ENCODE measurements at places on chromosomes 3 and 15.

- no peak for DNase-seq
Measured at GRCh38 chr3:16072420-16073110, 101.9 kb upstream of the GALNT15 start.

- DNase-seq = no peak
Measured at GRCh38 chr15:72838311-72838731, 54.8 kb upstream of the ADPGK start.

DNA sequence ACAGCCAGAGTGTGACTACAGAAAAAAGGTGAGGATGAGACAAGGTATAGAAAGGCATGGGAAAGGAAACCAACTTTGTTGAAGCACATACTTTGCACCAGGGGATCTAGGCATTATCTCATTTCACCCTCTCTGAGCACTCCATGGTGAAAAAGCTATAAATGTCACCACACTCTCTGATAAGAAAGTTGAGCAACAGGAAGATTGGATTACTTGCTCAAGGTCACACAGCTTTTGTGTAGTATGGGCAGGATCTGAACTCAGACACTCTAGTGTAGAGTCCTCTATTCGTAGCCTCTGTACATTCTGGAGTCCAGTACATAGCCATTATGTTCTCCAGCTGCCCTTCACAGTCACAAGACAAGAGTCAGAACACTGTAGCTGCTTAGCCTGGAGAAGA, 163.4 kb upstream of the SEMA6D start:
- DNase-seq = no peak

DNA sequence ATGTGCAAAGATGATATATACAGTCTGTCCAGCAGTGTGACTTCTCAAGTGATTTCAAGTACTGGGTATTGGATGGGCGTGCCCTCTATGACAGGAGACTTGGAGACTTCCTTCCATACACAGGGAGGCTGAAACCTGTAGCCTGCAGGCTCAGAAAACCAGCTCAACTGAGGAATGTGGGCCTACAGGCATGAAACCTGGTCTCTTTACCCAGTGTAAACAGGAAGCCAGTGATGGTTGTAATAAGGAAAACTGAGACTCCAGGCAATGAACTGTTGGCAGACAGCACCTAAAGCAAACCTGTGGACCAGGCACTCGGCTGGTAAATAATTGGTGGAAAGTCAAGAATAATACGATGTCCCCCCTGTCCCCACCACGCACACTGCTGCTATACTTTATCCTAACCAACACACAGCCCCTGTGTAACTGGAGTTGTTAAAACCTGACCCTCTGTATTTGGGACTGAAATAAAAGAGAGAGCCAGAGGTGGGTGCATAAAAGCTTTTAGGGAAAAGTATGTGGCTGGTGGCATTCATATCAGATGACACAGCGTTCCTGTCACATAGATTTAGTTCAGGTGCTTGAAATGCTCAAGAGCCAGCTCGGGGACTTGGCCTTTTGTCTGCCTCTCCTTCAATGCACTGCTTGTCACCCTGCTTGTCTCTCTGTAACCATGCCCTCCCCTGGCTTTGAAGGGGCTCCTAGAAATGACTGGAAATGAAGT, 144.7 kb downstream of the TPRG1 start:
- no peak for DNase-seq

DNA sequence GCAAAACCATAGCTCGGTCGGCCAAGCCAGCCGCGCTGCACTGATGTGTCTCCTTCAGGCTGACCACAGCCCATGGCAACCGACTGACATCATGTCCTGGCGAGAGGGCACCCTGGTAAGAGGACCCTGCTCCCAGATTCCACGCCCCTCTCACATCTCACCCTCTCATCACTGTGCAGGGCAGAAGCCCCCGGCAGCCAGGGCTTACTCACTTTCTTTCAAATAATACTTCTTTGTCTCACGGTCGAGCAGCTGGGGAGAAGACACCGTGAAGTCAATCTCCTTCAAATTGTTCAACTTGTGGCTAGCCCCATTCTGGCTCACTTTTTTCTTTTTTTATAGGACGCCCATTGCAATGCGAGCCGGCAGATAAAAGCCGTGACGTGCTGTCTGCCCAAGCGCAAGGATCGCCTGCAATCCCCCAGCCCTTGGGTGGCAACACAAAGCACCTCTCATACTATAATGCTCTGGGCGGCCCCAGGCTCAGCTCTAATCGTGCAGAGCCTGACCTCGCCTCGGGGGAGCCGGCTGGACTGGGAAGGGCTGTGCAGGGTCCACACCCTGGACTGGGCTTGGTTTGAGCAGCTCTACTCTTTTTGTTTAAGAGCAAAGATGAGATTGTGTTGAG, 33.6 kb downstream of the VGLL4 start:
- peak; percentile 48 for DNase-seq

DNA sequence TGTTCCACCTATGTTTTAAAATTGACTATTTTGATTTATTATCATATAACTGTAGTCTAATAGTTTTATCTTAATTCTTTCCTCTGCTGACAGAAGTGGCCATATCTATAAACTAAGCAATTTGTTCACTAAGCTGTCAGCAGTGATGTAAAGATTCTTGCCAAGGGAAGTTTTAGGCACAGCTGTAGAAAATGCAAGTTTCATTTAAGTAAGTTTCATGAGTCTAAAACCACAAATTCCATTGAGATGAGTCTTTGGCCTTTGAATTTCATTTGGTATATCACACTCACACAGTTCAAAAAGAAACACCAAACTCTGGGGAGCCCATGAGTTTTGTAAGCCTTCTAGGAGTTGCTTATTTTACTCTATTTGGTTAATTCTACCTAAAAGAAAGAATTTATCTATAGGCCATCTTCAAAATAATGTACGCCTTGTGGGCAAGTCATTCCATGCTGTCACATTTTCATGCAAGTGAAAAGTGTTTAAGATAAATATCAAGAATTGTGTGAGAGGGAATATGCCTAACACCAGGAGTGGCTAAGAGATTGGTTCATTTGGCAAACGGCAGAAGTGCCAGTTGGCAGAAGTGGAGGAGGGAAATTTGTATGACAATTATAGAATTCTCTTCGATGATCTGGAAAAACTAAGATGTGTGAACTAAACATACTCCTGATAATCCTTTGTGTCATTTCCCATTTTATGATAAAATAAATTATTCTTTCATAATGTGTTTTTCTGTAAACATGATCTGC, 292.9 kb downstream of the ZIC4 start:
- DNase-seq = no peak

DNA sequence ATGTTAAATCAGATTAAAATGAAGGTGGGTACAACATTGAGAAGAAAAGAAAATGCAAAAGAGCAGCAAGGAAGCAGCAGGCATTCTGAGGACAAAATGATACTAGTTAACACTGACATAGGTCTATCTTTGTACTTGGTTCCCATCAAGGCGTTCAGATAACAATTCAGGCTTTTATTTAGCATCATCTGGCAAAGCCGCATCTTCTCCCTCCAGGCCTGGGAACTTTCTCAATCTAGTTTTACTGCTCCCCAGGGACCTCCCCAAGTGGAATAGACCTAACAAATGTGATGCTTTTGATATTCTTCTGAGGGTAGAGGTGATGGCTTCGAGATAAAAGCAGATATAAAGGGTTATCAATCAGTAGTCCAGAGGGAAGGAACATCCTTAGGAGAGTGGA, 130.6 kb downstream of the C3orf38 start:
- no peak for DNase-seq

GRCh38 chr3:25707268-25707926, 42.7 kb upstream of the TOP2B start:
- DNase-seq = no peak

DNA sequence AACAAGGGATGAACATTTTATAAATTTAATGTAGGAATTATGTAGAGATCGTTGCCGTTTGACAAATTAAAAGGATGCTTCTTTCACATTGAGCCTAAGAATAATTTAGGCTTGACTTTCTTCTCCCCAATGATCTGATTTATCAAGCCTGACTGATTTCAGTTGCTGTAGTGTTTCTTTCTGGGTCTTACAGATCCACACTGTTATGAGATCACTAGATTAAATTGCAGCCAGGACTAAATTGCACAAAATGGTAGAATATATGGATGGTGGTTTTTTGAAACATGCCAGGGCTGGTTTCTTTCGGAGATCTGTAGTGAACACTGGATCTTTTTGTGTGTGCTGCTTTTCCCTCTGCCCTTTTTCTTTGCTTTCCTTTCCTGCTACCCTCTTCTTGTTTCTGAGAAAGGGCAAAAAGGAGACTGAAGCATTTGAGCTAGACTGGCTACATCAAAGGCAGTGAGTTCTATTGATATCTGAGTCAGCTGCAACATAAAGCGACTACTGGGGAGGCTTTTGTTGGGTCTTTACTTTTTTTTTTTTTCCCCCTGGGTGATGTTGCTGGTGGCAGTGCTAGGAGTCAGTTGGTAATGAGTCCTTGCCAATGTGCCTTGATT, 83.0 kb downstream of the AKAP13 start:
- DNase-seq = no peak

DNA sequence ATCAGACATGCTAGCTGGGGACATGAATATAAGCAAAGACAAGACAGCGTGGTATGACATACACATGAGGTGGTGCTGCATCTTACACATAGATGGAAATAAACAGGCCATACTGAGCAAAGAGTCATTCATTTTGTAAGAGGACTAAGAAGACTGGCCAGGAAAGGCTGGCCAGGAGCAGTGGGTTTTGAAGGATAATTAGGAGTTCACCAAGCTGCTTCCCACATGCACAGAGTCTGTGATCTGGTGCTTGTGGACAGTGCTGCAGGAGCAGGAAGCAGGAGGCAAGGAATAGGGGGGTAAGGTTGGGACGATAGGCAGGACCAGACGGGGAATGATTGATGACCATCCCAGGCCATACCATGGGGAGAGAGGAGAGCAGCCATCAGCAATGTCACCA, 41.5 kb downstream of the ST8SIA2 start:
- DNase-seq = no peak

Data from NCI-H526 treated with DMSO at 0.1 percent for 48 hours (cell line).